Activated gamma-delta T cell treated with Interleukin-2 at 50 U/mL for 16 hours (primary cell): ENCODE measurements at places on chromosomes 3 and 15.

DNA sequence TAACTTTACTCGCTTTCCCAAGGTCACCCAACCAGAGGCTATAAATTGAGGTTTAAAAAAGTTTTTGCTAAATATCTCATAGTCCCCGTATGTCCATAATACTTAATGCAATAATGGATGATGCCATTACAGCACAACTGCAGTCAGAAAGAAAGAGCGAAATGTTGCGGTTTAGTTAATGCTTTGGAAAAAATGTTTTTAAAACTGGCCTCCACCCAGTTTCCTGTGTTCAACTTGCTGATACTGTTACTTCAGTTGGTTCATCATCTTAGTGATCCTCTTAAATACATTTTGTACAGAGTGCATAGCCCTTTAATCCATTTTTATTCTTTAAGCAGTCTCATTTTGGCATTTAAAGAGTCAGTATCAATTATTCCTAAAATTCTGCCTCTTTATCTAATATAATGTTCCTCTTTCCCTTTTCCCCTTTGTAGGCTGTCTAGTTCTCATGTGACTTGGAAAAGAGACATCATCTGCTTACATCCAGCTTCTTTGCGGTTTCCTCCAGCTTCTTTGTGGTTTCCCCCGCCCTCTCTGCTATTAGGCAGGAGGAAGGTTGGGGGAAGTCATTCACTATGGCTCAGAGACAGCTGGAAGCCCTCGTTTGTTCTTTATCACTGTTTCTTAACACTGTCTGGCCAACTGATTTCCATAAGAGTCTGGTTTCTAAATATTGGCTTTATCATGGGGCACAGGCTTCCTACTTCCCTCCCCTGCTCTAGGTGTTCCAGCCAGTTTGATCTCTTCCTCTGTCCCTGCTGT, 154.3 kb downstream of the GOLIM4 start:
- DNase-seq: no peak

- DNase-seq: no peak
These were observed 316.8 kb downstream of the VPS13C start for GRCh38 chr15:61743345-61743909.

GRCh38 chr15:49238342-49238741, 68.3 kb downstream of the GALK2 start:
- no peak for DNase-seq

GRCh38 chr3:188901671-188902287, 270.0 kb upstream of the TPRG1 start:
- no peak for DNase-seq

GRCh38 chr15:23644829-23645228, 2.8 kb downstream of the MAGEL2 start:
- DNase-seq: no peak

DNA sequence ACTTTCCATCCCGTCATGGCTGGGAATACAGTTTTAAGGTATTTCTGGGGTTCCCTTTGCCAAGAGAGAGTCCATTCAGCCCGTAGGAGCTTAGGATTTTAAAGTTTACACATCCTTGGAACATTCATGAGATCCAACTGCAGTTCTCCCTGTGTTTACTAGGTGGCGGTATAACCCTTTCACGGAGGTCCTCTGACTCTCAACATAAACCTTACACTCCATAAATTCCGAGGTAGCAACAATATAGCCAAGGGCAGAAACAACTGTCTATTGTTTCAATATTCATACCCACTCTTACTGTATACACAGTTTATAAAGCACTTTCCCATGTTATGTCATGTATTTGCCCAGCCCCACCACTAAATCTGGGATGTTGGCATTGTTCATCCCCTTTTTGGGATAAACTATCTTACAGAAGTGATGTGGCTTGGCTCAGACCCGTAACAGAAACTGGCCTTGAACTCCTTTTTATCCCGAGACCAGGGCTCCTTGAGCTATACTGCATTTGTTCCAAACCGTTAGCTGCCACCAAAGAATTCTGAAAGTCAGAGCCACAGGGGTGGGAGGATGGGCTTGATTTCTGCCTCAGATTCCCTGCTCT, 69.2 kb upstream of the COL6A5 start:
- DNase-seq: no peak

GRCh38 chr3:146750196-146750595, 145.1 kb upstream of the PLSCR5 start:
- DNase-seq: no peak

DNA sequence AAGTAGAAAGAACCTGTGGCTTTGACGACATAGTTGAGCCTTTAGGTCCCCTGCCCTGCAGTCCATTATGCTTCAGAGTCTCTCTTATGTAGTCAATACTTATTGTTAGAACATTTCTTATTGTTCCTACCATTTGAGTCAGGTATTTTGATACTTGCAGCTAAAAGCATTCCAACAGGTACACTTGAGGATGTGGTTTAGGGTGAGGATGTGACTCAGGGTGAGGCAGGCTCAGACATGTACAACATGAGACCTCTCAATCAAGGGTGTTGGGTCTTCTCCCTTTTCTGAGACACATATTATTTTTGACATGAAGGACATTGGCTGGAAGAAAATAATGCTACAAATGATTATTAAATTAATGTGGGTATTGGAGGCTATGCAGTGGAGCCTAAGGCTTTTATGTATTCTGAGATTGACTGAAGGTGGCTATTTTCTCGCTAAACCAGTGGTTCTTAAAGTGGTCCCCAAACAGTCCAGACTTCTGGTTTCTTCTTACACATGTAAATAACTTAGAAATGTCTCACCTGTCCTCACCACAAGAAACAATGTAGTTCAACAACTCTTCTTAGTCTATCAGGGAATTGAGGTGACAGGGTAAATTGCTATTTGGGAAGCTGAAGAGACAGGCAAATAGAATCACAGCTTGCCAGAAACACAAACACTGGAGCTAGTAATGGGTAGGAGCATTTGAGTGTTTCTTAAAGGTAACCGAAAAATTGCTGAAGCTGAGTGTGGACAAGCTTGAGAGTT, 135.5 kb upstream of the ZPLD1 start:
- no peak for DNase-seq

DNA sequence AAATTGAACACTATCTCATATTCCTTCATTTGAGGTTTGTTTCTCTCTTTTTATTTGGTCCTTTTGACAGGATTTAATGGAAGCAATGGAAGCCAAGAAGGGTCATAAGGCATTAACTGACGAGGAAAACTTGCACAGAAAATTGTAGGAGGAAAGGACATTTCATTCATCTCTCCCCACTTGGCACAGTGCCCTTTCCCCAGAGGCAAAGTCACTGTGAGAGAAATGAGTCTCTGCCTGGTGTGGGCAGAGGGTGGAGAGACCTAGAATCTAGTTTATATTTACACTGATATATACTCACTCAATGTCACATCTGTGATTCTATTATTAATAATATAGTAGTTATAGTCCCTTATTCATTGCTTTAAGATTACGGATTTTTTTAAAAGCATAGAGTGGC, 324.6 kb upstream of the IL12A start:
- DNase-seq: no peak

DNA sequence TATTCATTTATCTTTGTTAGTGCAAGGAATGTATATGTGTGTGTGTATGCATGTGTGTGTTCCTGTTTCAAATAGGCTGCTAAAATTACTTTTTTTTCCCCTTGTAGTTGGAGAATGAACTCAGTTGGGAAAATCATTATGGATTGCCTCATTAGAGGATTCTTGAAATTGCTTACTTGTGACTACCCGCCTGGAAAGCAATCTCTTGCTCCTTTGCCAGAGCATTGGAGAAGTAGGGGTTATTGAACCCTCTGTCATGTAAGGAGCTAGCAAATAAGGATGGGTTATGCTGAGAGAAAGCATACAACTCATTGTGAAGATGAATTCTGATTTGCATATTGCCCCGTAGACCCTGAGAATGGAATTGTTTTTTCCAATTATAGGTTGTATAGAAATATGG, 474.5 kb downstream of the CADM2 start:
- DNase-seq: no peak

DNA sequence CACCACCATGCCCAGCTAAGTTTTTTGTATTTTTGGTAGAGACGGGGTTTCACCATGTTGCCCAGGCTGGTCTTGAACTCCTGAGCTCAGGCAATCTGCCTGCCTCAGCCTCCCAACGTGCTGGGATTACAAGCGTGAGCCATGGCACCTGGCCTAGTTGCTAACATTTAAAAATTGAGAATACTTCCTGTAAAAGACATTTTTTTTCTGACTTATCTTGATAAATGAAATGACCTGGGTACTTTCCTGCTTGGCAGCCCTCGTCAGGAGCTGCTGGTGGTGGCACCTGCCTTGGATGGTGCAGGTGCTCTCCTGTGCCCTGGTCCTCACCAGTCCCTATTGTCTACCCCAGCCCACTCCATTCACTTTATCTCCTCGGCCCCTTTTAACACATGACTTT, 66.8 kb upstream of the FOXP1 start:
- DNase-seq: no peak

GRCh38 chr15:68417051-68417450, 14.9 kb downstream of the ITGA11 start:
- no peak for DNase-seq

GRCh38 chr3:134922866-134923265, 127.8 kb downstream of the EPHB1 start:
- no peak for DNase-seq

- DNase-seq: no peak
These were observed 28.1 kb downstream of the CFAP92 start for GRCh38 chr3:128965818-128966217.

GRCh38 chr3:123110976-123111615, 44.3 kb downstream of the PDIA5 start:
- no peak for DNase-seq

DNA sequence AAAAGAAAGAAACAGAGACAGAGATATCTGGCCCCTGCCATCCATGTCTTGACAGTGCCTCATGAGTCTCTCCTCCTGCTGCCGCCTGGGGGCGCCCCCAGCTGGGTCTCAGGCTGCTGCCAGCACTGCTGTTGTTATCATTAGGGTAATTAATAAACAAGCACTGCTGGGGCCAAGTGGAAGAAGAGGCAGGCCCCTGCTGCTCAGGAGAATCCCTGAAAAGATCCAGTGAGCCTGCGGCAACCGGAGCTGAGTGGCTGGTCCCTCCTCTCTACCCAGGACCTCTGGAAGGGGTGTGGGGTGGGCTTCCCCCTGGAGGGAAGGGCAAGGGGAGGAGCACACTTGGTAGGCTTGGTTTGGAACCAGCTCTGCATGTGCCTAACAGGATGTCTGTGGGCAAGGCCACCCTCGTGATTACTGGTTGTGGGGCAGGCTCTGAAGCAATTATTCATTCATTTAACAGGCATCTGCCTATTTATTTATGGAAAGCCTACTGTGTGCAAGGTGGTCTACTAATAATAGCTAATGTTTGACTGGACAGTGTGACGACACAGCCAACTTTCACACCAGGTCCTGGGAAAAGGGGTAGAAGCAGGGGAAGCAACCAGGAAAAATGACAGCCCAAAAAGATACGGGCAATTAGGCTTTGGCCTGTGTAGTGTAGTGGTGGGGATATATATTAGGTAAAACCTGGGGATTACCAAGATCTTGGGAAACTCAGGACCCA, 1.2 kb upstream of the TYRO3 start:
- DNase-seq: peak; percentile 74

DNA sequence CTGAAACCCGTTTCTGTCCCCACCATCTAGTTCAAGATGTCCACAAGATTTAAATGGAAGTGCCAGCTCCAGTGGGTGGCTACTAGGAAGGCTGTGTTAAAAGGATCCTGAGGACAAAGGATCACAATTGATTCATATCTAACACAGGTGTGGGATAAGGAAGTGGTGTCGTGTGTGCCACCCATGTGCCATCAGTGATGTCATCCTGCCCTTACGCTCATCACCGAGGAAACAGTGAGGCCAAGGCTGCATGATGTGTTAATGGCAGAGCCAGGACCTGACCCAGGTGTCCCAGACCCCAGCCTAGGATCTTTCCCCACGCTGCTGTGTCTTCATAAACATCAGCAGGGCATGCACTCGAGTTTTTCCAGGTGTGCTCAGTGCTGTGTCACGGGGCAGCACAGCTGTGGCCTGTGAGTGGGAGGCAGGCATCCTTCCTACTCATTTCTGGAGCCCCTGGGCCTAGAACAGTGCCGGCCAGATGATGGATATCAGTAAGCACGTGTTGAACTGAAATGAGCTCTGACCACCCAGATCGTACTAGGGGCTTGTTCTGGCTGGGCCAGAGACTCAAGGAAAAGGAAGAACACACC, 10.6 kb upstream of the TGM5 start:
- no peak for DNase-seq

- no peak for DNase-seq
These were observed 27.0 kb downstream of the SHQ1 start for GRCh38 chr3:72821161-72821781.

- DNase-seq: no peak
These were observed 31.1 kb downstream of the RAB6B start for GRCh38 chr3:133864616-133865015.

GRCh38 chr3:130894130-130894985, 474 bp downstream of the ATP2C1 start:
- peak; percentile 36 for DNase-seq

GRCh38 chr3:137987723-137988122, 22.2 kb upstream of the CLDN18 start:
- no peak for DNase-seq

GRCh38 chr3:76561494-76562236, 478.2 kb upstream of the ROBO2 start:
- no peak for DNase-seq

- no peak for DNase-seq
These were observed 292.3 kb upstream of the STT3B start for GRCh38 chr3:31240466-31240865.

- DNase-seq: no peak
These were observed 121.4 kb downstream of the KLHL25 start for GRCh38 chr15:85673326-85673725.

- no peak for DNase-seq
These were observed 6.4 kb upstream of the TMEM158 start for GRCh38 chr3:45232521-45232920.

DNA sequence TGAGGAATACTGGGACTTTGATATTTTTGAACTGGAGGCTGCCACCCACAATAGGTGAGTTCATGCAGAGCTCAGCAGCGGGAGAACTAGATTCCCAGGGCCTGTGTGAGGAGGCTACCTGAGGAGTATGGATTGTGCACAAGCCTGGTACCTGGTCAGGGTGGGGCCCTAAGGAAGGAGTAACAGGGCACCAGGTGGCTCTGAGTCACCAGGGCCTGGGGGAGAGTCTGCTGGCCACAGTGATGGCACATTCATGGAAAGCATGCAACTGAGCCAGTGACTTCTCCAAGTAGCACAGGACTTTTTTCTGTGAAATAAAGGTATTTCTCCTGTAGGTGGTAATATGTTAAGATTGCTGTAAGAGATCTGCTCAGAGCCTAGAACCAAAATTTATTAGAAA, 134.4 kb downstream of the PDE8A start:
- DNase-seq: no peak

DNA sequence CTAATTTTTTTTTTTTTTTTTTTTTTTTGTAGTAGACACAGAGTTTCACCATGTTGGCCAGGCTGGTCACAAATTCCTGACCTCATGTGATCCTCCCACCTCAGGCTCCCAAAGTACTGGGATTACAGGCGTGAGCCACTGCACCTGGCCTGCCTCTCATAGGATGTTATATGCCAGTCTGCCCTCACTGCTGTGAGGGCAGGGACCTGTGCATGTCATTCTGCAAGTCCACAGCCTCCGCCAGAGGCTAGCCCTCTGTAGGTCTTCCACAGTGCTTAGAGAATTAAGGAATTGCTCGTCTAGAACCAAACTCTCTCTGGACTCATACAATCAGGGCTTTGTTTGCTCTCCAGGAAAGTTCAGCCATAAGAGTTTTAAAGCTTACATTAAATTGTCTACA, 163.9 kb upstream of the WNT5A start:
- DNase-seq: no peak

GRCh38 chr3:42043099-42043813, 47.9 kb upstream of the TRAK1 start:
- no peak for DNase-seq

- DNase-seq: no peak
These were observed 75.6 kb downstream of the PDZRN3 start for GRCh38 chr3:73549051-73549600.

GRCh38 chr3:147640781-147641180, 231.6 kb downstream of the ZIC1 start:
- no peak for DNase-seq
